ENCODE measurements at places on chromosomes 1 and 21.

DNA sequence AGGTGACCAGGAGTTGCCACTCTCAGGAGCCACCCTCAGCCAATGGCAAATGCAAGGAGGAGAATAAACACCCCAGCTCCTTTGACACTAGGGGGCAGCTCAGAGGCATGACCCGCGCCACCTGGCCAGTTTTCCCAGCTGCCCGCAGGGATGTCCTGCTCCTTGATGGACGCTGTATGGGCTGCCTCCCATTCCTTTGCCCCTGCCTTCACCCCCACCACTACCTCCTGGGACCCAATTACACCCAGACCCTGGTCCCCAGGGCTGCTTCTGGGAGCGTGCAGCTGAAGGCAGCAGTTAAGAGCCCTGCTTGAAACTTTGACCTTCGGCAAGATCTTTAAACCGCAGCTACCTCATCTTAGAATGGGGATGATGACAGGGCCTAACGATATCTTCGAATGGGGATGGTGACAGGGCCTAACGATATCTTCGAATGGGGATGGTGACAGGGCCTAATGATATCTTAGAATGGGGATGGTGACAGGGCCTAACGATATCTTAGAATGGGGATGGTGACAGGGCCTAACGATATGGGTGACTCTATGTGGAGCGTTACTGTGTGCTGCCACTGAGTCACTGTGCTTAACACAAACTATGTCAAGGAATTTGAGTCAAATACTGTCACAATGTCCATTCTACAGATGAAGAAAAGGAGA lies 163.0 kb upstream of the KAZN start:
- no peak for DNase-seq

GRCh38 chr1:240020871-240021270 lies 70.8 kb upstream of the FMN2 start:
- DNase-seq, result no peak

GRCh38 chr1:195185321-195185720 lies 1422.9 kb downstream of the KCNT2 start:
- DNase-seq, result no peak

- DNase-seq, result no peak
Measured at GRCh38 chr1:27307874-27308598, 13.9 kb upstream of the TMEM222 start.

GRCh38 chr1:67889466-67889865 lies 56.2 kb upstream of the GNG12 start:
- no peak for DNase-seq

GRCh38 chr1:178407655-178408054 lies 89.1 kb downstream of the CLEC20A start:
- no peak for DNase-seq

GRCh38 chr1:209406595-209406994 lies 176.9 kb upstream of the CAMK1G start:
- no peak for DNase-seq

DNA sequence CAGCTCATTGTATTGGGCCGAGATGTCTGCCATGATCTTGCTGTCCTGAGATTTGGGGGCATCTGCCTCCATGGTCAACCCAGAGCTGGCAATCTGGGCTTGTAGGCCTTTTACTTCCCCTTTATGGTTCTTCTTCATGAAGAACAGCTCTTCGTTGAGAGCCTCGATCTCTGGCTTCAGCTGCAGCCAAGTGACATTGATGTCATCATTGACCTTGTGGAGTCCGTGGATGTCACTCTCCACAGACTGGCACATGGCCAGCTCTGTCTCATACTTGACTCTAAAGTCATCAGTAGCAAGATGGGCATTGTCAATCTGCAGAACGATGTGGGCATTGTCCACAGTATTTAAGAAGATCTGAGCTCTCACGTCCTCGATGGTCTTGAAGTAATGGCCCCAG lies 29.2 kb downstream of the RAP1A start:
- DNase-seq, result no peak

GRCh38 chr1:65044411-65044810 lies 78.1 kb upstream of the JAK1 start:
- DNase-seq, result no peak

- DNase-seq, result no peak
Measured at GRCh38 chr1:98661544-98662355, at the start of gene SNX7. Gene SNX7 (plus strand): TSS chr1:98661721. CDS start chr1:98661732, 11 bp downstream.

DNA sequence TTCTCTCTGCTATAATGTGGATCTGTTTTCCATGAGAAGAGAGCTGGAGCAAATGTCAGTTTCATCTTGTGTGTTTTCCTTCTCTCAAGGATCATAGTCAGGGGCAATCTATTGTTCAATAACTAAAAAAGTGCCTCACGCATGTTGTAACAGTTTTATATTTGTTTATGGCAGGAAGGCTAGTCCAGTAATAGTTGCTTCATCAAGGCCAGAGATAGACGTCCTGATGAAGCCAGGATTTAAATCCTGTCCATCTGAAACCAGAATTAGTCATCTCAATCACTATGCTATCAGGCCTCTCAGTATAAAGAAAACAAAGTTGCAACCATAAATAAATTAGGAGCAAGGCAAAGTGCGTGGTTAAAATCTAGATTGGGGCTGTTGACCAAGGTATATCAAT lies 30.2 kb upstream of the DUSP10 start:
- DNase-seq, result no peak

- no peak for DNase-seq
Measured at GRCh38 chr1:81801651-81802456, 1.1 kb downstream of the ADGRL2 start.

GRCh38 chr1:182884872-182885271 lies 45.7 kb downstream of the DHX9 start:
- DNase-seq, result no peak

- DNase-seq, result no peak
Measured at GRCh38 chr1:178593515-178593914, 80.6 kb downstream of the TEX35 start.

DNA sequence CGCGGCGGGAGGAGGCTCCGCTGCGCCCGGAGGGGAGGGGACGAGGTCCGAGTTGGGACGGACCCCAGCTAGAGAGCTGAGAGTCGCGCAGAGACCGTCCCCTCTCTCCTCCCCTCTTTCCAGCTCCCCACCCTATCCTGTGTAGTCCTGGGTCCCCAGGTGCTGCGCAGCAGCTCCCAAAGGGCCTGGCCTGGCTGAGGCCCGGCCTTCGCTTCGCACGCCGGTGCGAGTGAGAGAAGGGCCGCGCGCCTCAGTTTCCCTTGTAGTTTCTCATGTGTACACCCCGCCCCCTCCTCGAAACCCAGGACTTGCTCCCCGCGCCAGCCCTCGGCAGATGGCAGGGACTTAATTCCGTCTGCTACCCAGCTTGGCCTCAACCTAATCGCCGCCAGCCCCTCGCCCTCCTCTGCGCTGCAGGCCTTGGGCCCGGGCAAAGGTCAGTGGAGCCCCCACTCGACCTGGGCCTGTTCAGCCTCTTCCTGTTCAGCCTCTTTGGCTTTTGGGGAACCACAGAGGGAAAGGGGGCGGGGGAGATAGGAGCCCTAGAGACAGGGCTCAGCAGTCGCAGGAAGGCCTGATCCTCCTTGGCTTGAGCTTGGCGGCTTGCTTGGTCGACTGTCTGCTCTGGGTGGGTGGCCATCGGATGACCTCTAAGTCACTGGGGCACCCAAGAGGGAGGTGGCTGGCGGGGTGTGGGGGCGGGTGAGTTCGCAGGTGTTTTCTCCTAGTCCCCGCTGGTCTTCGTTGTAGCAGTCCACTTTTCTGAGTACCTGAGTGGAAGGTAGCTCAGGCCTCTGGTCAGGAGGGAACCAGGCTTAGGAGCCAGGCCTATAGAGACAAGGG lies 1.0 kb downstream of the ZNF687 start:
- DNase-seq, result no peak

DNA sequence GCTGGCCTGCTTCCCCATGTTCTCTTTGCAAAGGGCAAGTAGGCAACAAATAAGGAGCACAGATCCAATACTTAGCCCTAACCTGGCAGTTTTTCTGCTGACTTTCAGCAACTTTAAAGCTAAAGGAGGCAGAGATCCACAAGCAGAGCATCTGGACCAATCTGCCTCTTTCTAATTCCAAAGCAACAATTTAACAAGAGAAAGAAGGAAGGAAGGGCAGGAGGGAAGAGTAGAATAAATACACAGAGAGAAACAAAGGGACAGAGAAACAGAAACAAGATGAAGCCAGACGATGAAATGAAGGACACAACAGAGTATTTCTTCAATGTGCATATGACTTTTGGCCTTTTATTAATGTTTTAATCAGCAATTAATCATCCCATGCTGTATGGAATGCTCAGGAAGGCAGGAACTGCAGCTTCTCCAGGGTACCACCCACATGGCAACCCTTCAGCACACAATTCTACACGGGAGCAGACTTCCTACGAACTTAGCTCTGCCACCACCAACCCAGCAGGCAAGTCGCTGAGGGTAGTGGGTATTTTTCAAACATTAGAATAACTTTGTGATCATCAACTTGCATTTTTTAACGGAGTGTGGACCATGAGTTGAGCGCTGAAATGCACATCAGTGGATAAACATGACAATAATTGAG lies 15.3 kb downstream of the CLCC1 start:
- DNase-seq, result no peak

DNA sequence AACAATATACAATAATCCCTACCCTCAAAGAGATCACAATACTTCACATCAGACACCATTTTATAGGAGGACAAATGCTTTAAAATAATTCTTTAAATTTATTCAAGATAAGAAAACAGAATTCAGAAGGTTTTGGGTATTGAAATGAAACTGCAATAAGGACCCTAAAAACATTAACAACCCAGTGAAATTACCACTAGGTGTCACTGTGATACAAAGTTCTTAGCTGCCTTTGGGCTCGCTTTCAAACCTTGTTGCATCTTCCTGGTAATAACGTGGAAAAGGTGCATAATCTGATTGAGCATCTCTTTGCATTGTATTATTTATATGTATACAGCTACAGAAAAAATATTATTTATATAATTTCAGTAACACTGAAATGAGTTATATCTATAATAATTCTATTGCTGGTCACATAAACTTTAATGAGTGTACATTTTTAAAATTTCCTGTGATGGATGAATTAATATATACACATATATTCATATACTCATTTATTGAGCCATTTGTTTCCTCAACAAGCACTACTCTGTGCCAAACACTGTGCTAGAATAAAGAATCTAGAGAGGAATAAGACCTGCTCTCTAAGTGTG lies 185.2 kb downstream of the FAF1 start:
- no peak for DNase-seq

GRCh38 chr1:81681601-81682266 lies 119.0 kb upstream of the ADGRL2 start:
- DNase-seq, result no peak

- no peak for DNase-seq
Measured at GRCh38 chr21:26852423-26852822, 7.2 kb upstream of the ADAMTS1 start.

- DNase-seq, result no peak
Measured at GRCh38 chr1:100523038-100523652, 14.8 kb upstream of the GPR88 start.

DNA sequence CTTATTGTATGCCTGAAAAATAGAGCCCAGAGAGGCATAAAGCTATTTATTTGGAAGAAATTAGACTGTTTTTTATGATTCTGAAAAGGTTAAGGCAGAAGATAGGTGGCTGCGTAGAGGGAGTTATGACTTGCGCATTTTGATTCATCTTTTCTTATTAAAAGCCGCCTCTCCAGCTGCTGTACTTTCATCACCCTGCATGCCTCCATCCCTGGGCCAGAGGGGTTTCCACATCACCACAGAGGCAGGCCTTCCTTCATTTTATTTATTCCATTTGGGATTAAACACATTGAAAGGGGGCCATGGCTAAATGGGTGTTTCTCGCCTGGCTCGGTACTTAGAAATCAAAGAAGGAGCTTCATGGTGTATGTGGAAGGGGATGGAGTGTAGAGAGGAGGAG lies 14.6 kb upstream of the RGS8 start:
- no peak for DNase-seq

- no peak for DNase-seq
Measured at GRCh38 chr1:197917805-197918651, 856 bp downstream of the LHX9 start.

DNA sequence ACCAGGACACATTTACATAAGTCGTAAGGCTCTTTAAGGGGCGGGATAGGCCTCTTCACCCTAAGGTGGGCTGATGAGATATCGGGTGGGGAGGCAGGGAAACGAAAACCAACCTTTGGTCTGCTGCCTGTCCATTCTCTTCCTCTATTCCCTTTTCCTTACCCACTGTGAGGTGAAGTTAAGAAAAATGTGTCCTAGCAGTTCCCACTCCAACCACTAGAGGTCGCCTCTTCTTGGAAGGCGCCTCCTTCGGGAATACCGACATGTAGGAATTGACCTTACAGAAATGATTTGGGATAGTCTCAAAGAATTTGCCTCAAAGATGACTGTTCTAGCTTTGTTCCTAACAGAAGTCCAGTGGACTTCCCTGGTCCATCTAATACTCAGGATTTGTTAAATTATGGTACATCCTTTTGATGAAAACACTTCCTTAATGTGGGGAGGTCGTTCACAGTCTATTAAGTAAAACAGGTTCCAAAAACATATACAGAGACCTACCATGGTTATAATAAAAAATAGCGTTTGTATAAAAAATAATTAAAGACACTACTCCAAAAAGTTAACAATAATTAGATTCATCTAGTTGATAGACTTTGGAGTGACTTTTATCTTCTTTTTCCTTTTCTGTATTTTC lies 14.1 kb downstream of the AZIN2 start:
- no peak for DNase-seq

GRCh38 chr1:107433635-107434360 lies 293.0 kb downstream of the NTNG1 start:
- no peak for DNase-seq

GRCh38 chr1:100611086-100611485 lies 73.1 kb downstream of the GPR88 start:
- DNase-seq, result no peak

- no peak for DNase-seq
Measured at GRCh38 chr1:244060686-244061085, 9.6 kb downstream of the ZBTB18 start.

DNA sequence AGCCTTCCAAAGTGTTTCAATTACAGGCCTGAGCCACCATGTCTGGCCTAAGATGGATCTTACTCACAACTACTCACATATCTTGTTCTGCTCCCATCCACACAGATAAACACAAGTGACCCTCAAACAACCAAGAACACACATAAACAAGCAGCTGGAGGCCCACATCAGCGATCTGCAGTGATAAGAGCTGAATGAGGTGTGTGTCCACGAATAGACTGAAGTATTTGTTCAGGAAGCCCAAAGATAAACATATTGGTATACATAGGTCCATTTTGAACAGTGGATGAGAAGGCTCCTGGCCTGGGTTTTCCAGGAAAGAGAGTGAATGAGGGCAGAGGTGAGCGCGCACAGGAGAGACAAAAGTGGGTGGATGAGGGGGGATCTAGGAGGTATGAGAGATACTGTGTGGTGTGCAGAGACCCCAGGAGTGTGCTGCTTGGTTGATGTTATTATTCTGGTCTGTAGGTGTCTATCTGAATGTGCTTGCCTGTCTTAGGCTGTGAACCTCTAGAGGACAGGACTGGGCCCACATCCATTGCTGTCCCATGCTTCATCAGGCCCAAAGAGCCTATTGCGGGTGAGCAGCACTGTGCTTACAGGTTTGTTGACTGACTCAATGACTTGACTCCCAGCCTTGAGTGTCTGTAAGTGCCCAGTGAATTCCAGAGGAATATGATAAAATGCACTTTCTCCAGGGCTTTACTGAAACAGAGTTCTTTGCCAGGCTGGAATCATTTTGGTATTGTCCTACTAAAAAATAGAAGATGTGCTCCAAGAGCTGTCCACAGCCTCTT lies 79.9 kb upstream of the ATP1A1 start:
- DNase-seq, result no peak

GRCh38 chr1:204190212-204191211 lies 5.8 kb downstream of the KISS1 start:
- DNase-seq, result no peak
